ENCODE measurements at places on chromosomes 13 and 19.

DNA sequence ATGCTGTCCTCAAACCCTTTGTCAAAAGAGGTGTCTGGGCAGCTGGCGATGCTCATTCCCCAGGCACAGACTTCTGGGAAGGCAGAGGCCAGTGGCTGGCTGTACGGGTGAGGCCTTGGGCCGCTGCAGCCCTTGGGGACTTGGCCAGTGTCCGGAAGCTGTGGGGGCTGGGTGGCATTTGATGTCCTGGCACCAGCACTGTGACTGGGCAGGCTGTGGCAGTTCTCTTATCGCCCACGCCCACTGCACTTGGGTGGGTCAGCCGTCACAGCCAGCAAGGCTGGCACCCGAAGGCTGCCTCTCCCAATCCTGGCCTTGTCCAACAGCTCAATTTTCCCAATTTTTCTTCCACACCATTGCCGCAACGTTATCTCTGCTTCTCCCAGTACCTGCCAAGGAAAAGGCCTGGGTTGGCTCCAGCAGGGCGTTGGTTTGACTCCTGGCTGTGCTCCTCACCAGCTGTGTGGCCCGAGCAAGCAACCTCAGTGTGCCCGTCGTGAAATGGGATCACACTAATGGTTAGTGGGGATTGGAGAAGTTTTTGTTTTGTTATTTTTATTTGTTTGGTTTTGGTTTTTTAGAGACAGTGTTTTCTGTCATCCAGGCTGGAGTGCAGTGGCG lies 12.7 kb upstream of the SLC44A2 start:
- DNase-seq = no peak

DNA sequence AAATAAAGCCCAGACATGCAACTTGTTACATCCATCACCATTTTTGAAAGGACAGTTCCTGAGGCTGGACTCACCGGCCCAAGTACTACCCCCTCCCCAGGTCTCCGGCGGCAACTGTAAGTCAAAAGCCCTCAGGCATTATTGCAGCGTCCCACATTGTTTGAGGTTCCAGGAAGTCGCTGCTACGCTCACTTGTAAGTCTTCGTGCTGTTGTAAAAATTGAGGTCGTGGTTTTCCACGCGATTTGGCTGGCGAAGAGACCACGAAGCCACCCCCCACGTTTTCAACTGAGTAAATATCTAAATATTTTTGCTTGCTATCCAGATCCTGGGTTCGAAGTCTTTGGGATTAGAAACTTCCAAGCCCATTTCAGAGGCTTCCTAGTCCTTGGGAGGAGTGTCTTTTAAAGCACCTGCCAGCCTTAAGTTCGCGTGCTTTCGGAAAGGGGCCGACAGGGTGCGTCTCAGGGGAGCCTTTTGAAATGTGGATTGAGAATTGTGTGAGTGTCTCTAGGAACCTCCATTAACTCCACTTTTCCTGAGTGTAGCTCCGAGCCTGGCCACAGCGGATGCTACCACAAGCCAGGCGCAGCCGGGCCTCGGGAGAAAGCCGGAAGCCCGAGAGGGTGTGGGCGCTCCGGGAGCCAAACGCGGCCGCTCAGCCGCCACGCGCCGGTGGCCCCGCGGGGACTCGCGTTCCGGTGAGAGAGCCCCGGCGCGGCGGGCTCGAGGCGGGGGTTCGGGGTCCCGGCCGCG lies 434 bp upstream of the FNDC3A start:
- peak; percentile 77 for DNase-seq

DNA sequence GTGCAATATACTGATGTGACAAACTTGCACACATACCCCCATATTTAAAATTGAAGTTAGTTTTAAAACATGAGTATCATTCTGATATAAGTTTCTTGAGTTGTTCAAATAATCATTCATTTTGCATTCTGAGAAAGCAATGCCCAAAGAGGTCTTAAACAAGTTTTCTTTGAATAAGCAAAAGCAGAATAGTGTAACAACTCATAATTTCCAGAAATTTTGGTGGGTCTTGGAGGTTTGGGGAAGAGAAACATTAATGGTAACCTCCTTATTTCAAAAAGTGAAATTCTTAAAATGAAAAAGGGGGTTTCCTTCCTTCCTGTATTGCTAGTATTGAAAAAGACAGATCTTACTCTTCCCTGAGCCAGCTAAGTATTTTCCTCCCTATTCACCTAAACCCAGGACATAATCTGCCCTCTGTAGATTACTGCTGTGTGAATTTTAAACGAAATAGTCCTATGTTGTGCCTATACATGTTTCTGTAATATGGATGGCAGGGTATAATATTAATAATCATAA lies 30.4 kb downstream of the SLC25A15 start:
- DNase-seq = no peak

DNA sequence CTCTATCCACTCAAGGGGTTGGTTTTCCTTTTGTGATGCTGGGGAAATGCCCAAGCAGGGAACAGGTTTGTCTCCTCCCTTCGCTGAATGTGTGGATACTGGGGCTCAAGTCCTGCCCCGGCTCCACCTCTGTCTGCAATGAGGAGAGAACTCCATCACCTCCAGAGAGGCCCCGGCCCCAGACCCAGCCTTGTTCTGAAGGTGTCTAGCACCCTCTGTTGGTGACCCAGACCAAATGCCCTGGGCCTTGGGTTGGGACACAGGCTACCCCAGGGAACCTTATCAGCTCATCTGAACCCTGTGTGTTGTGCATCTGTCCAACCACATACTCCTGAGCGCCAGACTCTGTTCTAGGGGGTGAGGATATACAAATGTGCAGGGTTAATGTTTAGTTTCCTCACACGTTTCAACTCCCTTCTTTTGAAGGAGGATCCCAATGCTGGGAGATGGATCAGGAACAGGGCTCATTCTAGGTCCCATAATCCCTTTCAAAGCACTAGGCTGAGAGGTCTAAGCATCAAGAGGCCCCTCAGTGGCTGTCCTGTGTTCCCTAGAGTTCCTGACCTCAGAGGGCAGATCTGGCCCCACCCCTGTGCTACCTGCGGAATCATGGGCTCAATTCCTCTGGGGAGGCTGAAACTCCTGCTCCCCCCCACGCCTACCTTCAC lies 112.5 kb upstream of the SLC7A1 start:
- DNase-seq = peak; percentile 89

- no peak for DNase-seq
These were observed 16.4 kb upstream of the FLT3 start for GRCh38 chr13:28116736-28117135.

Measured in islet precursor cell (in vitro differentiated cells).